Mesothelial cell of epicardium (in vitro differentiated cells): ENCODE measurements at places on chromosomes 12 and 14. TPM values are rescaled to one million over a fixed set of nuclear protein-coding genes. Genes with fewer than 3 reads are reported as not detected.

Gene OVCH1
- total RNA-seq = not detected in 3 replicates

Gene C12orf54
- 0.34 to 0.38 TPM in 2 of 3 replicates, not detected in the other for total RNA-seq

Gene EPYC
- not detected in 3 replicates for total RNA-seq

Gene DPPA3
- 0.71 to 0.81 TPM in 2 of 3 replicates, not detected in the other for total RNA-seq

Gene NPAS3
- total RNA-seq = 5.2 to 6.9 TPM (median 6.4 TPM) in 3 replicates

Gene KRT83
- total RNA-seq = not detected in 3 replicates

Gene PLA2G1B
- not detected in 3 replicates for total RNA-seq

Gene DNAJC22
- 13.2 to 15.3 TPM (median 14.4 TPM) in 3 replicates for total RNA-seq

Gene GSC
- 3.8 to 4.9 TPM (median 4.4 TPM) in 3 replicates for total RNA-seq

Gene KLHDC1
- 4.9 to 6.6 TPM (median 6.6 TPM) in 3 replicates for total RNA-seq

Gene GZMH
- not detected in 3 replicates for total RNA-seq

Gene LRRK2
- total RNA-seq = 1.4 to 1.7 TPM (median 1.6 TPM) in 3 replicates

Gene ANO4
- total RNA-seq = 4.5 to 5.7 TPM (median 4.5 TPM) in 3 replicates

Gene PZP
- total RNA-seq = not detected in 3 replicates

Gene ACSS3
- 22.9 to 24.3 TPM (median 23.4 TPM) in 3 replicates for total RNA-seq

Gene NUP37
- 32.4 to 35.2 TPM (median 33.8 TPM) in 3 replicates for total RNA-seq

Gene HRK
- total RNA-seq = 3.5 to 4.4 TPM (median 4.3 TPM) in 3 replicates

Gene PMEL
- total RNA-seq = 3.6 to 5.3 TPM (median 5.1 TPM) in 3 replicates

Gene CLEC14A
- 0.13 TPM in 1 of 3 replicates, not detected in the others for total RNA-seq

Gene KRT4
- total RNA-seq = 1.00 to 1.4 TPM (median 1.3 TPM) in 3 replicates

Gene CLEC4C
- total RNA-seq = not detected in 3 replicates

Gene KRT81
- 0.16 TPM in 1 of 3 replicates, not detected in the others for total RNA-seq

Gene TMEM106C
- total RNA-seq = 73.7 to 83.1 TPM (median 80.1 TPM) in 3 replicates

Gene TAS2R30
- 5.4 to 7.2 TPM (median 6.2 TPM) in 3 replicates for total RNA-seq

Gene DLGAP5
- 20.3 to 24.5 TPM (median 23.0 TPM) in 3 replicates for total RNA-seq

Gene WNT1
- not detected in 3 replicates for total RNA-seq

Gene FAM186B
- 0.29 to 0.50 TPM (median 0.40 TPM) in 3 replicates for total RNA-seq

Gene C14orf132
- 35.4 to 40.6 TPM (median 35.9 TPM) in 3 replicates for total RNA-seq

Gene LRFN5
- 13.8 to 23.1 TPM (median 16.3 TPM) in 3 replicates for total RNA-seq

Gene KRT3
- total RNA-seq = 0.50 to 0.78 TPM (median 0.75 TPM) in 3 replicates
